SIG-M5 (cell line): ENCODE measurements at places on chromosomes 1 and 21.

DNA sequence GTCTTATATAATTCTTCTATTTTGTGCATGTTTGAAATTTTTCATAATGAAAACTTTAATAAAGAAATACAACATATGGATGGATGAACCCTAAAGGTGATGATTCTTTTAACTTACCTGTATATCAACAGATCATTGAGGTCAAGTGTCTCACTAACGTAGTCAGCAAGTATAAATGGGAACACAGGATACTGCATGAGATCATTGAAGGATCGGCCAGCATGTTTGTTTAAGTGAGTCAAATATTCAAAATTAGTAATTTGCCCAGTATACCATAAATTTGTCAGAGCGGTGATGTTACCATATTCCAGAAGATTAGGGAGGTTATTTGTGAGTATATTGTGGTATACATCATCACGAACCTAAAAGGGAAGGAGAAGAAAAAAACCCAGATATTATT is 71.0 kb upstream of the GNG4 start:
- DNase-seq: no peak

DNA sequence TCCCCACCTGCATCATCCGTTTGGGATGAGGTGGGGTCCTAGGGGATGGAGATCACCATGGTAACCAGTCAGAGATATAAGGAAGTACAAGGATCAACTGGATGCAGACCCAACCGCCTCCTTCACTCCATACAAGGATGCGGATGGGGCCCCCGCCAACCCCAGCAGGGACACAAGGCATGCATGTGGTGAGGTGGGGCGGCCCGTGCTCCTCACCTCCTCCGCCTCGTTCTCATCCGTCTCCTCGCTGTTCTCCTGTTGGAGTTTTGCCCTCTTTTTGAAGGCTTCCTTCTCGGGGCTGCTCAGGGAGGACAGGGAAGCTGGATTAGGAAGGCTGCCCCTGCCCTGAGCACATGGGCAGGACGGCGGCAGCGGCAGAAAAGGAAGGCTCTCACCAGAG is 23.8 kb downstream of the KIF21B start:
- DNase-seq: no peak

DNA sequence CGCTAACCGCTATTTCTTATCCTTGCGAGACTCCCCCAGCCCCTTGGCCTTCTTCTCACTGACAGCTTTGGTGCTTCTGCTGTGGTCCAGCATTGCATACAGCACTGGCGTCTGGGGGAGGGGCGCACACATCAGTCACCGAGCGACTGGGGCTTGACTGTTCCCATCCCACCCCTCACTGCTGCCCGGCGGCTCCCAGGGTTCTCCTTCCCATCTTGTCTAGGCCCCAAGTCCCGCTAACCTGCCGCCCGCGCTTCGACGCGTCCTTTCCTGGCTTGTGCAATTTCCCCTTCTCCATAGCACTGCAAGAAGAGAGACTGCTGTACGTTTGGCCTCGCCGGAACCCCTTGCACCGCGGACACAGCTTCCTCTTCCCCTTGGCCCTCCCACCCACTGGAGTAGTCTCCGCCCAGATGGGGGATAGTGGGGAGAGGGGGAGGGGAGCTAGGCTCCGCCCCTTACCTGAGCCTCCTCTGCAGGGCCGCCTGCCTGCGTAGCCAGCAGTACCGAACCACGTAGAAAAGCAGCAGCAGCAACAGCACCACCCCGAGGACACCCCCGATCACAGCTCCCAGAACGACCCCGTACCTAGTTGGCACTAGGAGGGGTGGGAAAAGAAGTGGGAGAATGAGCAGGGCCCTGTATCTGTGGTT is 3.8 kb downstream of the MPZ start:
- peak; percentile 61 for DNase-seq

DNA sequence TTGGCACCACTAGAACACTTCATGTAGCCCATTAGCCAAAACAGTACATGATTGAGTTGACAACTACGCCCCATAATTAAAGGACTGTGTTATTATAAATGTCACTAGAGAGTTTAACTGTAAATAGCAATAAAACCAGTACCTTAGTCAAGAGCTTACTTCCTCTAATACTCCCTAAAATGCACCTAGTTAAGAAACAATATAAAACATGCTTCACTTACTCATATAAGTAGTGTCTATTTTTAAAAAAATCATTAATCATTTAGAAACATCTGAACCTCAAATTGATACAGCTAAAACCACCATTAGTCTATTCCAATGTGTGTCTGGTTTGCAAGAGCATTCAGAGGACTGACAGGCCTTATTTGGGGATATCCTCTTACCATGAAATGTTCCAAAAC is 25.3 kb downstream of the PTP4A2 start:
- DNase-seq: no peak

- no peak for DNase-seq
Measured at GRCh38 chr1:84037758-84038611, 39.1 kb upstream of the TTLL7 start.

DNA sequence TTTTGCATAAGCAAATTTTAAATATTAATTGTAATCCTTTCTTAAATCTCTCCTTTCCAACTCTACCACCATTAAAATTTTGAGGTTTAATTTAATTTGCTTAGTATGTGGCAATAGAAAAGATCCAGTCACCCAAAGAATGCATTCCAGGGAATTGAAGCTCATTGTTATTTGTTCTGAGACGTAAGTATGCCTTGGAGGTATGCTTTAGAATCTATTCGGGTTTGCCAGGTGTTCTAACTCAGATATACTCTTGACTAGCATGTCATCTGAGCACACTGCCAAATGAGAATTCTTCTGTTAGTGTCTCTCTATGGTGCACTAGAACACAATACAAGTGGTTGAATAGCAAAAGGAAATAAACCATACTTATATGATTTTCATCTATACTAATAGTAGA is 813.6 kb upstream of the ADGRL2 start:
- no peak for DNase-seq

- no peak for DNase-seq
Measured at GRCh38 chr1:244076740-244077139, 25.7 kb downstream of the ZBTB18 start.

GRCh38 chr1:18938008-18938706 is 18.3 kb downstream of the IFFO2 start:
- DNase-seq: no peak

- DNase-seq: no peak
Measured at GRCh38 chr1:173861731-173862145, 6.1 kb downstream of the GAS5 start.

- no peak for DNase-seq
Measured at GRCh38 chr1:169309178-169310166, 58.1 kb downstream of the NME7 start.

- DNase-seq: no peak
Measured at GRCh38 chr21:41992576-41992975, 17.6 kb downstream of the ZBTB21 start.

GRCh38 chr1:179881642-179882252 is 338 bp upstream of the TOR1AIP1 start:
- DNase-seq: no peak

DNA sequence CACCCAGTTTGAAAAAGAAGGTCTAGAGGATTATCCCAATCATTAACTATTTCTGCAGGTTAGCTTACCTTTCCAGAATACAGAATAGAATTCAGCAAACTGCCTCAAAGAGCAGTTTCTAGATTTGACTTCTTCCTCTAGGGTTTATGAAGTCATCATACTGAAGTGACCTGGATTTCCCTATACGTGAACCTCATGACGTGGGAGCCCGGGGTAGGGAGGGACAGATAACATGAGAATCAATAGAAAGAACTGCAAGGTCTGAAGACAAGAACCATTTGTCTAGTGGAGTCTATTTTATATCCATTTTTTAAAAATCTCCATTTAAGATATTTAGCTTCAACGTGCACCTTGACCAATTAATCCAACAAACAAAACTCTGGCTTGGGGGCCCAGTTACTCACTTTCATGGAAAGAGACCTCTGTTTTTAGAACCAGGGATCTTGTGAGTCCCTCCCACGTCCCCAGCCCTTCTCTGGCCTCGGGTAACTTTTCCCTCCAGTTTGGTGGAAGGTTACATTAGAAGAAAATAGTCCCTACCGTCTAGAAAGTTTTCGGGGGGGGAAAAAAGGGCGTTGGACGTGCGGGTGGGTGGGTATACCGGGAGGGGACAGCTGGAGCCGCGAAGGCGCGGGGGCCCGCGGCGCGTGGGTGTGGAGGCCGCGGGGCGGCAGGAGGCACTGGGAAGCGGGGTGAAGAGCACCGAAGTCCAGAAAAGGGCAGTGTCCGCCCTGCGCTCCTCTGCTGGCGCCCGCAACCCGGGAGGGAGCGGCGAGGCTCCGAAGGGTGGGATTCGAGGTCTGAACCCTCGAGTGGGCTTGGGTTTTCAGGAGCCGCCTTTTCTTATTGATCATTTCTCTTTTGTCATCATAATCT is 13.8 kb upstream of the POGZ start:
- no peak for DNase-seq

DNA sequence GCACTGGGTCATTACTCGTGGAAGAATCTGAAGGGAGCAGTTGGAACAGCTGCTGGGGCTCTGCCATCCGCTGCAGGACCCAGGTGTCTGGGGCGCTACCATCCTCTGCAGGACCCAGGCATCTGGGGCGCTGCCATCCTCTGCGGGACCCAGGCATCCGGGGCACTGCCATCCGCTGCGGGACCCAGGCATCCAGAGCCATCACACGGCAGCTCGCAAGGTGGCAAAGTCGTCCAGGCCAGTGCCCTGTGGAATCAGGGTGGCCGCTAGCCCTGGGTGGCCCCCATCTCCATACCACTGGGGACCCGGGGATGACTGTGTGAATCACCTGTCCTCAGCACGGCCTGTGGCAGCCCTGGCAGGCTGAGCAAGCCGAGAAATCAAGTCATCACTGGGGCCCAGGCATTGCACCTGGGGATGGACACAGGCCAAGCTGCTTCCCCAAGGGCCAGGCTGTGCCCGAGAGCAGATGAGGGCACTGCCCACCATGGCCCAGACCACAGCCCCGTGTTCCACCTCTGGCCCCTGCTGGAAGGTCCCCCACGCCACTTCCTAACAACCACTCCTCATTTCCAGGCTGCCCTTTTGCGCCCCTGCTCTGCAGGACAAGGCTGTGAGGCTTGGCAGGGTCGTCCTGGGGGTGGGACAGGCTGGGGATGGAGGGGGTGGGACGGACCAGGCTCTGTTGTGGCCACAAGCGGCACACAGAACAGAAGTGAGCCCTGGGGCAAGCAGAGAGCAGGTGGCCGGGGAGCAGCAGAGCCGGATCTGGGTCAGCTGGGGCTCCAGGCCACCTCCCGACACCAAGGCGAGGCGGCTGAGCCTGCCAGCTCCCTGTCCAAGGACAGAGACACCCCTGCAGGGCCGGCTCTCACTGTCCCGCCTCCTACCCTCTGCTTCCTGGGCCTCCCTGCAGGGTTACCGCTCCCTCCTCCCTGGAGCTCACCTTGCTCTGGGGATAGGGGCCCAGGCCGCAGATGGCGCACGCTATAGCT is 12.7 kb downstream of the GABRD start:
- DNase-seq: no peak

DNA sequence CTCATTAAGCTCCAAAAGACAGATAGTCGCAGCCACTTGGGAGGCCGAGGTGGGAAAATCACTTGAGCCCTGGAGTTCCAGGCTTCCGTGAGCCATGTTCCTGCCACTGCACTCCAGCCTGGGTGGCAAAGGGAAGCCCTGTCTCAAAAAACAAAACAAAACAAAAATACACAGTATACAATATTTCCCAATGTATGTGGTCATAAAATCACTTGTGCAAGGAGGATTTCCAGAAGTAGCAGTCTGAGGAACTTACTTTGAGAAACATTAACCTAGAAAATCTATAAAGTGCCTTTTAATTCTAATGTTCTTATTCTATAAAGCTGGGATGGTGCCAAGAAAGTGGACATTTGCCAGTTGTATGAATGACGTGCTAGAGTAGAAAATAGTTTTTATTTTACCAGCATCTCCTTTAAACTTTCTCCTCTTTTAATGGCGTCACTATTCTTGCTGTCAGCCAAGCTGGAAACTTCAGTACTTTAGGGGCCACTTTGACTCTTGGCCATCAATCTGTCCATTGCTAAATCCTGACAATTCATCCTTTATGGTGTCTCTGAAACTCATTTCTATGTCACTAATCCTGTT is 22.5 kb downstream of the FAM177B start:
- no peak for DNase-seq

DNA sequence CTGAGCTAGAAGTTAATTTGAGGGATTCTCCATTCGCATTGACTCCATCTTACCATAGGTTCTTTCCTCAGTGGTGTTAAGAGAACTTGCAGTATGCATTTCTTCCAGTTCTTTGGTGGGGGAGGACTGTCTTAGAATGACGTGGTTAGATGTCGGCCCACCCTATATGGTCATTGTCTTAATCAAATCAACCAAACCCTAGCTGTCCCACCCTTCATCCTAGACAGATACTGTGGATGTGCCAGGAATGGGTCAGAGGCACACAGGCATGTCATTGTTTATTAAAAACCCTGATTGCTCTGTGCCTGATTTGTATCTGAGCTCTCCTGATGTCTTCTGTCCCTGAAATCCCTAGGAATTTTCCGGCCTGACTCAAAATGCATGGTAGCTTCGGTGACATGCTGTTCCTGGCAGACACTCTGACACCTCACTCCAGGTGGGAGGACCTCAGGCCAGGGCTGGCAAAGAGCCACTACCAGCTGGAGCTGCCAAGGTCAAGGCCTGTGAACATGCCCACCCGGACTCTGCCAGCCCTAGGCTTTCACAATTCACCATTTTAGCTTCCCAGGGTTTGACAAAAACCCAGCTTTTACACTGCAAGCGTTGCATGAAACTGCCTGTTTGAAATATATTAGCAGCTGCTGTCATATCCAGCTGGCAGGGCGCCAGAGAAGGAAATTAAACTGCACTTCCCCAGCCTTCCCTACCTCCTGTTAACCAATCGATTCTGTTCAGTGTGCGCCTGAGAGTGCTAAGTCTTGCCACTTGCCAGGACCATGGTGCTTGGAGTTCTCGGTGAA is 134.0 kb downstream of the FAM78B start:
- DNase-seq: no peak

- no peak for DNase-seq
Measured at GRCh38 chr1:115577513-115577912, 64.3 kb upstream of the VANGL1 start.

GRCh38 chr1:78044796-78045562 is 787 bp upstream of the GIPC2 start:
- no peak for DNase-seq

- no peak for DNase-seq
Measured at GRCh38 chr1:182598296-182598695, 5.9 kb downstream of the RGS16 start.

- DNase-seq: no peak
Measured at GRCh38 chr1:57901208-57901919, 477.5 kb upstream of the DAB1 start.
